Fibroblast of skin of back (primary cell): ENCODE measurements at places on chromosomes 13 and 19.

DNA sequence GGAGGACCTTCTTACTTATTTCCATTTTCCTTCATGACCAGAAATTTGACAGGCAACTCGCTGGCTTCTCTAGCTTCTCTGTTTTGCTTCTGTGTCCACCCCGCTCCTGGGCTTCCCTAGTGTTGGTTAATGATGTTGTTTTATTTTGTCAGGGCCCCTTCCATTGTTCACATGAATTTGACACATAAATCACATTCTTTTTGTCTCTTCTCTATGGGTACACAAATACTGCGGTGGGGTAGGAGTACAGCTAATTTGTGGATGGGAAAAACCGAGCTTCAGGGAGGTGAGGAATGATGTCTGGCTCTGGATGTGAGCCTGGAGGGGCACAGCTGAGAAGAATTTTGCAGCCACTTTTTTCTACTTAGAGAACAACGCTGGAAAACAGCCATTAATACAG, 199.8 kb downstream of the DNAJC15 start:
- DNase-seq = peak; percentile 23

DNA sequence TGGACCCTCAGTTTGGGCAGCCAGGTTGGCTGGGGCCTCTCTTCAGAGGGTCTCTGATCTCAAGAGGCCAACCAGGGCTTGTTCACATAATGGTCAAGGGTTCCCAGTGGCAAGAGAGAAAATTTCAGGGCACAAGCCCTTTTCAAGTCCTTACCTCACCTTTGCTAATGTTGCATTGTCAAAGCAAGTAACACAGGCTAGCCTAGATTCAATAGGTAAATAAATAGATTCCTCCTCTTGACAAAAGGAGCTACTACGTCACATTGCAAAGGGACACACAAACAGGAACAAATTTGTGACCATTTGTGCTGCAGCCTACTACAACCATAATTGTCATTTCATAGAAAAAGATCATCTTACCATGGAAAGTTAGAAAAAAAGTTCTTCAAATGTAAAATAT, 33.9 kb upstream of the FRY start:
- DNase-seq = no peak

DNA sequence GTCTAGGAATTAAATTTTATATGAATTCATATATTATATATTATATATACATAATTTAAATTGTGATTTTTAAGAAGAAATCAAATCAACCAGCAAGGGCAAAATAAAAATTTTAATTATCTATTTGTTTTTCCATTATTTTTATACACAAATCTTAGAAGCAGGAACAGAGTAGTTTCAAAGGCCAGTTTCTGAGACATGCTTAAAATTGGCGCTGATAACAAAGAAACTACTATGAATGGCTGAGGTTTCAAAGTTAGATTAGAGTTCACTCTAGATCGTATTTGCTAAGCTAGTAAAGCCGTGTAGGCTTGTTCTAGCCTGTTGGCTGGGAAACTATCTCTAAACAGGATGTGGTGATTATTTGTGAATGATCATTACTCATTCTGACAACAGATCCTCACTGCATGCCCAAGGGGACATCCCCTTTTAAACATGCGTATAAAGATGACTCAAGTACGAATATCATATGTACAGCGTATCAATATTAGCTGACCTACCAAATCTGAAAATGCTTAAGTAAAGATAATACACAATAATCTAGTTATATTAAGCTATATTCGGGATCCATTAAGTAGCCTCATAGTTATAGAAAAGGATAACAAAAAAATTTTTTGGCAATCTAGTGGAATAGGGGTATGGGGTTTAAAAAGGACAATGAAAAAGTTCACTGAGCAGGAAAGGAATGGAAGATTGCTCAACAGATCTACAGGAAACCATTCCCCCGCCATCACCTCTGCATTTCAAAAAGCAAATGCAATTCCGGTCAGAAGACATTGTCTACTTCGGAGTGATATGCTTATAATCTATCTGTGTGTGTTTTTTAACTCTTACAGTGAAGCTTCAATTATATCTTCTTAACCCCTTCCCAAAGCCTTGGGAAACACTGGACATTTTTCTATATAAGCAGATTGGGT, 150.1 kb downstream of the SHISA2 start:
- peak; percentile 82 for DNase-seq

DNA sequence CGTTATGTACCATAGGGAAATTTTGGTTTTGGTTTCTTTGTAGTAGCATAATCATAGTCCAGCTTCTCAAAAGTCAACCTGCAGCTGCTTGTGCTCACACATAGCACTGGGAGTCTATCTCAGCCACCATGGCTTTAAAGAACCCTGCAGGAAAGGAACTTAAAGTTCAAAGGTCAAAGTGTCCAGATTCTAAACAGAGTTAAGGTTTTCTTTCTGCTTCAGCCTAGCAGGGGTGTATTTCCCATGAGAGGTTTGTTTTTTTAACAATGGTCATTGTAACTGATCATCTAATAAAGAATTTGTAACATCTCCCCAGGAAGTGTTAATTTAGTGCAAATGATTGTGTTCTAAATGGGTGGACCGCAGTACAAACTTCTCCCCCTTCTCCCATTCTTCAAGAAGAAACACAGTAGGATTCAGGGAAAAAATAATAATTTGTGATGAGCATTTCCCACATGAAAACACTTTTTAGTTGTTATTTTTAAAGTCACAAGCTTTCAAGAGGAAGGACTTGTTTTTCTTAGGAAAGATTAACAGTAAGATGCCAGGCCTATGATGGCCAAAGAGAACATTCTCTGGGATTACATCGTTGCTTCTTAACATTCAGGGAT, 168.0 kb downstream of the EFNB2 start:
- peak; percentile 61 for DNase-seq

- no peak for DNase-seq
Measured at GRCh38 chr13:109569958-109570711, 216.2 kb downstream of the IRS2 start.
